ENCODE measurements at places on chromosomes 6 and 20.

- no peak for DNase-seq
These were observed 482.9 kb downstream of the GRIK2 start for GRCh38 chr6:101876431-101876830.

GRCh38 chr6:41025966-41026530, 13.0 kb downstream of the UNC5CL start:
- DNase-seq = no peak

DNA sequence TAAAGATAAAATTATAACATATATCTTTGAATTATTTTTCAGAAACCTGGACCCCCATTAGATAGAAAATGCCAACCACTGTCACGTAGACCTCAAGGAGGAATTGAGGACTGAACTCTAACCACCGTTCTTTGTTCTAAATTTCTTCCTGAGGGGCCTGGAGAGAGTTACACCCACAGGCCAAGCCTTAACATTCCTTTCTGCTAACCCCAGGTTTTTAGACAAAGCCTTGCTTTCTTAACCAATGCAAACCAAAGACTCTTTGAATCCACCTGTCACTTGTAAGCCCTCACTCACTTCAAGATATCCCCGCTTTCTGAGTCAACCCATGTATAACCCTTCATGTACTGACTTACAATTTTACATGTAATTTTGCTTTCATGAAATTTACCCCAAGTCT, 41.0 kb downstream of the SNX14 start:
- DNase-seq = no peak

DNA sequence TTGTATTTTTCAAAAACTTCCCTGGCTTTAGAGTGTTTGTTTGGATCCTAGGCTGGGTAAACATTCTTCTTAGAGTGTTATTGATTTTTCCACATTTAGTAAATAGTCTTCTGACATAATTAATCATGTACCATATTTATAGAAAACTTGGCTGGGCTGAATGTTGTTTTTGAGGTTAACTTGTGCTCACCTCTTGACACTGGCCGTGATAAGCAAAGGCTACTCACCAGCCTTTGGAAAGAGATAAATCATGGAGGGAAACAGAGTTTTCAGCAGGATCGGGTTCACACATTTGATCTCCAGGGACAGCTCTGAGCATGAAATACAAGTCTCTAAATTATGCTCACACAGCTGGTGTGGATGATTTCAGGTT, 6.2 kb upstream of the CD93 start:
- no peak for DNase-seq

DNA sequence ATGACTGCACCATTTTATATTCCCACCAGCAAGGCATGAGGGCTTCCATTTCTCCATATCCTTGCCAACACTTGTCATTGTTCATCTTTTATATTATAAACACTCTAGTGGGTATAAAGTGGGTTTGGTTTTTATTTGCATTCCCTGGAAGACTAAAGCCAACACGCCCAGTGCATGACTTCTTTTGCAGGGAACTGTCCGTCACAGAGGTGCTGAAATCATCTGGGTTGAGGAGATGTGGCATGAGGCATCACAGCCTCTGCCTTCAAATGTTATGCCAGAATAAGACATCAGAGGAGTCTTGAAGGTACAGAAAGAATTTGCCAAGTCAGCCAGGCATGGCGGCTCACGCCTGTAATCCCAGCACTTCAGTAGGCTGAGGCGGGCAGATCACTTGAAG, 29.9 kb upstream of the FAM210B start:
- peak; percentile 47 for DNase-seq

- no peak for DNase-seq
These were observed 572.5 kb downstream of the PKHD1 start for GRCh38 chr6:51514748-51515402.

GRCh38 chr6:88584581-88585275, 378.7 kb downstream of the RNGTT start:
- no peak for DNase-seq

DNA sequence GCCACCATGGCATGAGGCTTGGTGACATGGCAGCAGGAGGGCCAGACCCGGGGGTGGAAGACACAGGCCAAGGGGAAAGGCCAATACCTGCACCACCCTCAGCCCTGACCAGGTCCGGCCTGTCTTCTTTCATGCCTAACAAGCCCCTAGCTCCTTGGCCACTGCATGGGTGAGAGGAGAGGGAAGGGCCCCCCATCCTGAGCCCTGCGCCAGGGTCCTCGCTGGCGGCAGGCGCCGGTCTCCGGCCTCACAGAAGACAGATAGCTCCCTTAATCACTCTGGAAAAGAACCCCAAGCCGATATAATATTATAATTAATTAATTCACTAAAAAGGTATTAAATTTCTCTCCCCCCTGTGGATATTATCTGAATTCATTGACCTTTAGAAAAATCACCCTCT, 41.4 kb downstream of the MDFI start:
- DNase-seq = no peak

DNA sequence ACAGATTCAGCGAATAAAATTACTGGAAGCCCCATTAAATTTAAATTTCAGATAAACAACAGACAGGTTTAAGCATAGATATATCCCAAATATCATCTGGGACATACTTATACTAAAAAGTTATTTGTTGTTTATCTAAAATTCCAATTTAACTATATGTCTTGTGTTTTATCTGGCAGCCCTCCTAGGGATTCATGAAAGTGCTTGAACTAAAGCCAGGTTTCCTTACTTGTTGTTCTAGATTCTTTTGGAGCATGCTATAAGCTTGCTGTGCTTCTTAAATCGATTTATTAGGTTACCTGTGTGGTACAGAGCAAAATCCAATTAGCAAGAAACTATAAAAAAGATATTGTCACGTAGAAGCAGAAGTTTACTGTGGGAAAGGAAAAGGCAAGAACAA, 202.5 kb upstream of the GMDS start:
- no peak for DNase-seq

DNA sequence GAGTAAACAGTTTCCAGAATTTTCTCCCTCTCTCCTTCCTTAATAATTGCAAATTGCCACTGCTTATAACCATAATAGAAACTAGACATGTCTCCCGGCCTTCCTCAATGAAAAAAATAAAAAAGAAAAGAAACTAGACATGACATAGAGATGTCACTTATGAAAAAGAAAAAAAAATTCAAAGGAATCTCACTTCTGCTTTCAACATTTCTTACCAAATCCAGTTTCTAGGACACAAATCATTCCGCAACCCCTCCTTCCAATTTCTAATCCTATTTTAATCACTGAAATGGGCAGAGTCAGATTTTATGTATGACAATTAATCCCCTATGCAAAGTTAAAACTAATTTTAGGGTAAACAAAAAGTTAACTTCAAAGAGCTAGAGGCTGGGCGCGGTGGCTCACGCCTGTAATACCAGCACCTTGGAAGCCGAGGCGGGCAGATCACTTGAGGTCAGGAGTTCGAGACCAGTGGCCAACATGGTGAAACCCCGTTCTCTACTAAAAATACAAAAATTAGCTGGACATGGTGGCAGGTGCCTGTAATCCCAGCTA, 40.1 kb upstream of the EEF1A1 start:
- DNase-seq = peak; percentile 60

DNA sequence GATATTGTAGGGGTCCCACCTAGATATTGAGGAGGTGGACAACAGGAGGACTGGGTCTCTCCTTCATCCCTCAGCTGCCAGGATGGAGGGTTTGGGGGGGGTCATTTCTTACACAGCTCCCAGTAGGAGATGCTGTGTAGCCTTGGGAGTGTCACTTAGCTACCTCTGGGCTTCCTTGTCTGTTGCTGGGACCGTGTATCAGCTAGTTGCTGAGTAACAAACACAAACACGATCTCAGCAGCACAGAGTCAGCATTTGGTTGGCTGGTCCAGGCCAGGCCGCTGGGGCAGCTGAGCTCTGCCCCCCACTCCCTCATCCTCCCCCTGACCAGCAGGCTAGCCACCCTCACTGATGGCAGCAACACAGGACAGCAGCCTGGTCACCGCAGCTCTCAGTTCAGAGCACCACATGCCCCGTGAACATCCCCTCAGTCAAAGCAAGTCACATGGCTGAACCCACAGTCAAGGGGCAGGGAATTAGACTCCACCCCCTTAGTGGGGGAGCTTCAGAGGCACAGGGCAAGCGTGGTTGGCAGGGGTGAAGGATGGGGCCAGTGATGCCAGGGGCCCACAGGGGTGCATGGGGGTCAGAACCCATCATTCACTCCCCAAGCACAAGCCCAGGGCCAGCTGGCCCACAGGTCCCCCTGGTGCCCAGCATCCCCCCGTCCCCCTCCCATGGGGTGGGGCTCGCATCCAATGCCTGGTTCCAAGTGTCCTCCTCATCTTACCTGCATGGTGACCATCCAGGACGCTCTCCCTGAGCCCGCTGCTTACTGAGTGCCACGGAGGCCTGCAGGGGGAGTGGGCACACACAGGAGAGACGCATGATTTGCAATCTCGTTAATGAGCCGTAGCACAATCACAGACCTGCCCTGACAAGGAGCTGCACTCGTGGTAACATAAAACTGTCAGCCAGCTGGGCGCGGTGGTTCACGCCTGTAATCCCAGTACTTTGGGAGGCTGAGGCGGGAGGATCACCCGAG, 112.4 kb downstream of the TAF4 start:
- no peak for DNase-seq

- DNase-seq = no peak
These were observed 44.7 kb downstream of the OR2B6 start for GRCh38 chr6:28001751-28002150.

DNA sequence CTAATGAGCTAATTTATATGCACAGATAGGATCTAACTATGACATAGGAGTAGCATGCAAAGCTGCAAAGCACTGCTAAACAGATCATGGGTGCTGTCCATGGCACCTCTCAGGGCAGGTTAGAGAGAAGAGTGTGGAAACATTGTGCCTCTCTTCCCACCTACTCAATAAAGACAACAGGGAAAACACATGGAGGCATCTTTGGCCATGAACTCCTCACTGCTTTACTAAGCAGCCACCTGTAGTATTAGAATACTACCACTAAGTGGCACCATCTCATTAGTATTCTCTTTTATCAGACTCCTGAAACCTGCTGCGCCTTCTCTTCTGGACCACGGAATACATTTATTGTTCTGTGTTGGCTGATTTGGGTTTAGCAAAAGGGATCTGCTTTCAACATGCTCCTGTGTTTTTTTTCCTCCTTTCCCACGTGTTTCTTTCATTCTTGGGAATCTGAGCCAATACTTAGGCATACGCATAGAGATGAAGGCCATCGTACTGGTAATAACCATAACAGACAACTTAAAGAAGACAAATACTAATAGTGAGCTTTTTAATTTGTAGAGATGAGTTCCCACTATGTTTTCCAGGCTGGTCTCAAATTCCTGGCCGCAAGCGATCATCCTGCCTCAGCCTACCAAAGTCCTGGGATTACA, 9.4 kb upstream of the HDDC2 start:
- DNase-seq = peak; percentile 42

DNA sequence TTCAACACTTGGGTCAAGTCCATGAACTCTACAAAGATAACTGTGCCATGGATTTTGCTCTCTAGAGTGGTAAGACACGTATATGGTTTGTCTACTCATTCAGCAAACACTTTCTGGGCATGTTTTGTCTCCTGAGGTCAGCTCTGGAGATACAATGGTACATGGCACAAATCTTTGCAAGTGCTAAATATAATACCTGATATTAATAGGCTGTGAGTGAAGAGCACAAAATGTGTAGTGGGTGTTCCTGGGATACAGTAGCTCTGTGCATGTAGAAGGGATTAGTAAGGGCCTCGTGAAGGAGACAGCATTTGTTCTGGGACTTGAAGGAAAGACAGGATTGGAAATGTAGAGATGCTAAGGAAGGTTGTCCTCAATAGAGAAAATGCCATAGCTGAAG, 360.9 kb downstream of the BCKDHB start:
- DNase-seq = no peak

GRCh38 chr6:77038807-77039206, 424.5 kb downstream of the HTR1B start:
- no peak for DNase-seq

DNA sequence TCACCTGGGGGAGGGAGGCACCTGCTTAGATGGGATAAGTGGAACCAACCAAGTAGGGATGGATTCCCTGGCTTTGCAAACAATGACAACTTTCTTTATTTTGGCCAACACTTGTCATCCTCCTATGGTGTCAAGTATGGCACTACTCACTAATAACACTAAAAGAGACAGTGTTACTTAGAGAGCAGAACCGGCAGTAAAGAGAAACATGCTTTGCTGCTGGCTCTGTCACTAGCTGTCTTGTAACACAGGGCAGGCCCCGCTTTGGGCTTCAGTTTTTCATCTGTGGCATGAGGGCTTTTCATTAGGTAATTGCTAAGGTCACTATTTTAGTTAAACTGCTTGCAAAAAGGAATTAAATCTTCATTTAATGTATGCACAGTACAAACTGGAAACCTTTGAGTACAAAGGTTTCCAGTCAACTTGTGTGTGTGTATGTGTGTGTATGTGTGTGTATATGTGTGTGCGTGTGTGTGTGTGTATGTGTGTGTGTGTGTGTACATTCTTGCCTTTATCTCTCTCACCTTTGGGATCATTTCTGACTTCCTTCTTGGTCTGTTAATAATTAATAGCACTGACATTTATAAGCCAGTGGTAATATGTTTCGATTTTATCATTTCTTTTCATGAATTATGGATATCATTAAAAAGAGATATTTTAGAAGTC, 64.7 kb downstream of the BTBD3 start:
- no peak for DNase-seq

- DNase-seq = no peak
These were observed 128.7 kb downstream of the TBC1D32 start for GRCh38 chr6:121205569-121205968.

DNA sequence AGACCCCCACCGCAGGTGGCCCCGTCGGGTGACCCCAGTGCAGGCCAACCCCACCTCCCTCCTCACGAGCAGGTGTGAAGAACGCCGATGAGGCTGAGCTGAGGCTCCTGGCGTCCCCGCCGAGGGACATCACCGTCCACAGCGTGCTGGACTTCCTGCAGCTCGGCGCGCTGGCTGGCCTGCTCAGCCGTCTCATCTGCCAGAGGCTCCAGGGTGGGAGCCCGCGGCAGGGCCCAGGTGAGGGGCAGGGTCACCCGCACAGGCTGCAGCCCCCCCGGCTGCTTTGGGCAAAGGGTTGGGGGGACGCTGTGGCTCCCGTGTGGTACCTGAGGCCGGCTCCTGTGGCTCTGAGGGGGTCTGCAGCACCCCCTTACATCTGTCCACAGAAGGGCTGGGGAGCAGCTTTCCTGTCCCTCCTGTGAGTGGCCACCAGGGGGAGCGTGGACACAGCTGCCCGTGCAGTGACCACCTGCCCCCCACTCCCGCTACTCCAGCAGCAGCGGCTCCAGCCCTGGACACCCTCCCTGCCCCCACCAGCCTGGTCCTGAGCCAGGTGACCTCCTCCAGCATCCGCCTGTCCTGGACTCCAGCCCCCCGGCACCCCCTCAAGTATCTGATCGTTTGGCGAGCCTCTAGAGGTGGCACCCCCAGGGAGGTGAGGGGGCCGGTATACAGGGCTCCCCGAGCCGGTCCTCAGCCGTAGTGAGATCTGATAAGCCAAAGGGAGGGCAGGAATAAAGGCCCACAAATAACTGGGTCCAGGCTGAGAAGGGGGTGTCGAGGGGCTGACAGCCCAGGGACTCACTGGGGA, 16.5 kb downstream of the COL20A1 start:
- DNase-seq = peak; percentile 54

DNA sequence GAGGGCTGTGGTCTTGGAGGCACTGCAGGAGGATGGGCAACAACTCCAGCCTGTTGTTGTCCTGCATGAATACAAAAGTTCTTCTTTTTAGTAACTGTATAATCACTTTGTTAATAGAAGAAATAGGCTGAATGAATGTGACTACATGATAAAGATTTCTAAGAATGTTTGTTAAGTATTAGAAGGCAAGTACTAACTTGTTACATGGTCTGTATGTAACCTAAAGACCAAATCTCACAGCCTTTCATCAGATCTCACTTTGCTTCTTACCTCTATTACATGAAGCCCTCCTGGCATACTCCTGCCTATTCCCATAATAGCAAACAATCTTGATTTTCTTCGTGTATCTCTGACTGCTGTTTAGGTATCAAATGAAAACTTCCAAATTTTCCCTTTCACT, 73.4 kb downstream of the REPS1 start:
- DNase-seq = no peak
